NCI-H187 (cell line): ENCODE measurements at places on chromosomes 2 and 18.

GRCh38 chr2:71932780-71933466 lies 214.7 kb downstream of the CYP26B1 start:
- no peak for DNase-seq

GRCh38 chr2:1603521-1603920 lies 140.8 kb downstream of the PXDN start:
- DNase-seq: no peak

DNA sequence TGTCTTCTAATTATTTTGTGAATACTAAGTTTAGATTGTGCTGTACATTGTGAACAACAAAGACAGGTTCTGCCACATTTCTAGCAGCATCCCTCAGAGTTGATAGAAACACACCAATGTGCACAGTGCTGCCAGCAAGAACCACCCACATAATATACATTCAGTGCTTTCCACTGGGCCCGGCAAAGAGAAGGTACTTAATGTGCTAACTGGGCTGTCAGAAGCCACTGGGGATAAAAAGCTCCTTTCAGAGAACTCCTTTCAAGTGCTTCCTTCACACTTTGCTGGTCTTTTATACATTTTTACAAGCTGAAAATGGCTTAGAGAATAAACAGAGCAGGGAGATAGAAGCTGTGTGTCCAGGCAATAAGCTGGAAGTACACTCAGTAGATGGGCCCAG lies 58.0 kb upstream of the CAPN13 start:
- DNase-seq: no peak

- DNase-seq: no peak
Measured at GRCh38 chr2:234257859-234258561, 207.5 kb downstream of the SPP2 start.

DNA sequence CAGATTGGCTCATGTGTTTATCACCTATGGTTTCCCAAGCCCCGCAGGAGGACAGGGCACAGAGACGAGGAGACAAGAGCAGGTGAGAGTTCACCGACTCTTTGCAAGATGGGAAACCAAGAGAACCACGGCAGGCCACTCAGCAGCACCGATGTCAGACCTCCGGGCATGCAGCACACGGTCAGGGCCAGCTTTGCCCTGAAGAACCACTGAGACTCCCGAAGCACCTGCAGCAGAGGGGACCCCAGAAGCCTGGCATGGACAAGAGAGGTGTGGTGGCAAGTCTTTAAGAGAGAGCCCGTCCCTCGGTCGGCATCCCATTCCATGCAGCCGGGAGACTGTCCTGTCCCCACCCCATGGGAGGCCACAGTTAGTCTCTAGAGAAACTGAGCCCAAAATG lies 36.6 kb upstream of the TAF1B start:
- no peak for DNase-seq

GRCh38 chr2:196639180-196640030 lies at the start of gene CCDC150:
Gene CCDC150, plus strand, starts transcription at chr2:196639715. Its CDS starts 52 bp downstream, at chr2:196639767.
- peak; percentile 92 for DNase-seq

GRCh38 chr2:207871506-207871905 lies 101.8 kb upstream of the FZD5 start:
- DNase-seq: no peak

- no peak for DNase-seq
Measured at GRCh38 chr2:104896446-104896845, 42.5 kb downstream of the POU3F3 start.

DNA sequence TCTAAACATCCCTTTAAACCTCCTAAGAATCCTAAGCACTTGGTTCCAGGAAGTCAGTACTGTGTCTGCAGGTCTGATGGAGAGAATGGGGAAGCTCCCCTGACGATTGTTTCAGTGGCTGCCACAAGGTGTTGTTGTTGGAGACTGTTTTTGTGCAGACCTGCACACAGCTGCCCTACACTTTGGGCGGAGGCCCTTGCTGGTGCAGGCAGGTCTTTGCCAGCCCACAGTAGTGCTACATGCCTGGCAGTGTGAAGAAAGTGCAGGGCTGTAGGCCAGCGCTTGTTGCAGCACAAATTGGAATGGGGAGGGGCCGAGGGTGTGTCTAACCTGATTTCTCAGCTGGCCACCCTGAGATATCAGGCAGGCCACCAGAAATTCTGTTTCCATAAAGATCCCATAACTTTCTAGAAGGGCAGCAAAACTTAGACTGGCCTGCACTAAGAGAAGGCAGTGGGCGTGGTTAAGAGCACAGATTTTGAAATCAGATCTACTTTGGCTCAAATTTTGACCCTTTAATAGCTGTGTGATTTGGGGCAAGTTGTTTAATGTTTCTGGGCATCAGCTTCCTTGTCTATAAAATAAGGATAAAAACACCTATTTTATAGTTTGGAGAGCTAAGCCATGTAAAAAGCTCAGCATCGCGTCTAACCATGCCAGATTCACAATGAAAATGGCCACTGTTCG lies 83.7 kb upstream of the SLC1A4 start:
- no peak for DNase-seq

DNA sequence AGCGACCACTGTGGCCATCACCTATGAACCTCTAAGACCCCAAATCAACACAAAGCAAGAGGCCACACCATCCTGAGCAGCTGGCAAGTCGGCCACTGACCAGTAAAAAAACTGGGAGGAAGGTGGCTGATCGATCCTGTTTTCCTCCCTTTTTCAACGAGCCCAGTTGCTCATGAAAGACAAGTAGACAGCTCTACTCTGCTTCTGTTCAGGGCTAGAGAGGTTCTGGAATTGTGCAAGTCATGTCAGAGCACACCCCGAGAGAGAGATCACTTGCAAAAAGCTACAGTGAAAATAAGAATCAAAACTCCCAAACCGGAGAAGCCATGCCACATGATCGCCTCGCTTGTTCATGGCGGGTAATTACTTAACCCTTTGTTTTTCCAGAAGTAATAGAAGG lies 34.6 kb downstream of the ZNF516 start:
- DNase-seq: no peak

DNA sequence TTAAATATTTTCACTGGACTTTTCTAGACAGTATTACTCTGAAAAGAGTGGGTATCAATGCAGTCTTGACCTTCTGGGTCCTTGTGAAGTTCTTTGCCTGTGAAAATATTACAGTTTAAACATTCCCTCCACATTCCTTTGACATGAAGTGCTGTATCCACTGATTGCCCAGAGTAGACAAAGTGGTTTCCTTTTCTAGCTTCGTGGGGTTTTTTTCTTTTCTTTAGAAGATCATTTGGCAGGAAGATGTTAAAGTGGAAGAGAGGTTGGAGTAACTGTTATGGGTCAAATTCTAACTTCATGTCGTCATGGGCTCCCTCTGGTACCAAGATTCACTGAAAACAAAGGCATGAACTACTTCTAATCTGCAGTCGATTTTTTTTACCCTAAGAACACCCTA lies 496.9 kb downstream of the EPHA4 start:
- no peak for DNase-seq

GRCh38 chr2:15668611-15669305 lies 77.1 kb downstream of the DDX1 start:
- no peak for DNase-seq

- no peak for DNase-seq
Measured at GRCh38 chr2:222637067-222637466, 18.8 kb downstream of the FARSB start.

DNA sequence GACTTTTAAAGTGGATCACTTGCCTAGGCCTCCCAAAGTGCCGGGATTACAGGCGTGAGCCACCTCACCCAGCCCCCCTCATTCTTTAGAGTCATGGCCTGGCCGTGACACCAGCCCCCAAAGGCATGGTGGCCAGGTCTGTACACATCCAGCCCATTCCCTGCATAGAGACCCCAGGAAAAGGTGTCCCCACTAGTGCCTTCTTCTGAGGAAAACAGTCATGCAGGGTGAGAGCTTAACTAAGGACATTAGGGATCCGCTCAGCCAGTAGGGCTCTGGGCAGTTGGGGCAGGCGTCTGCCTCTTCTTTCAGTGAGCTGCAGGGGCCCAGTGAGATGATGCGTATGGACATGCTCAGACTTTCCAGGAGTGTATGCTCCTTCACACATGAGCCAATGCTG lies 5.7 kb upstream of the AMER3 start:
- DNase-seq: no peak

DNA sequence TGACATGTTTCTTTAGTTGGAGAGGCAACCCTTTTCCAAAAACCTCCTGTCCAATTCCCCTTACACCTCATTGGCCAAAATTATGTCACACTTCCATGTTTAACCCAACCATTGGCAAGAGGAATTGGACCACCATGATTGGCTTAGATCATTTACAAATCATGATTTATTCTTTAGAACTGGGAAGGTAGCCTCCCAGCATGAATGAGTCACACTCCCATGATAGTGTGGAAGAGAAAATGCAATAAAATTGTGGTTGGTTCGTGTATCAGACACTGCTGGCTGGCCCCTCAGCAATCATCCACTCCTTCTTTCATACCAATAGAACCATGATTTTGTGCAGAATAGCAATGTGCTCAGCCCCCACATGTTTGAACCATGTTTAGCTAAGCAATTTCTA lies 156.6 kb upstream of the ACVR2A start:
- no peak for DNase-seq

- no peak for DNase-seq
Measured at GRCh38 chr2:37459095-37459981, 114.9 kb downstream of the QPCT start.

GRCh38 chr18:58580078-58580477 lies 48.8 kb downstream of the ALPK2 start:
- no peak for DNase-seq

DNA sequence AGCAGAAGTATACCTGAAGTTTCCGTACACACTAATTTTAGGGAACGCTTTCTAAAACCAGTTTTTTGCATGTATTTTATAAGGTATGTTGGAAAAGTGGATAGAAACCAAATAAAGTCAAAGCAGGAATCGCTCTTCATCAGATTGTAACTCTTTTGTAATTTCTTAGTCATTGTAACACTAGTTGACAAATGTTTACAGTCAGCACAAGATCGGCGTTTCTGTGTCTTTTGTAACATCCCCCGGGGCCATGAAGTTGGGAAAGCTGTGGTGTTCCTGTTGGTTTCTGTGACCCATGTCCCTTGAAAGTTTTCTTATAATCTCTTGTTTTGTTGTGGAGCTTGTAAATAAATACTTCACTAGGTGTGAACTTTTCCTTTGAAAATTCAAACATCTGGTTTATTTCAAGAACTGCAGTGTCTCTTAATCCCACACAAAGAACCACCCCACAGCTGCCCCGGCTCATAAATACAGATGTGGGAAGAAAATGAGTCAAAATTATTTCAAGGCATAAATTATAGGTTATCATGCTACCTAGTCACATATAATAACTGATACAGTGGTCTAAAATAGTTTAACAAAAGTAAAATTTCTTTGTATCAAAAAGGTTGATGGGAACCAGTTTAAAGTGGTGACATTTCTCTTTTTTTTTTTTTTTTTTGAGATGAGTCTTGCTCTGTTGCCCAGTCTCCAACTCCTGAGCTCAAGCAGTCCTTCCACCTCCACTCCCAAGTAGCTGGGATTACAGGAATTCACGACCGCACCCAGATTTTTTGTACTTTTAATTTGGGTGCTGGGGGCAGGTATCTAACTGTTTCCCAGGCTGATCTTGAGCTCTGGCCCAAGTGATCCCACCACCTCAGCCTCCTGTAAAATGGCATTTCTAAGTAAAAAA lies 751 bp upstream of the NMI start:
- no peak for DNase-seq

DNA sequence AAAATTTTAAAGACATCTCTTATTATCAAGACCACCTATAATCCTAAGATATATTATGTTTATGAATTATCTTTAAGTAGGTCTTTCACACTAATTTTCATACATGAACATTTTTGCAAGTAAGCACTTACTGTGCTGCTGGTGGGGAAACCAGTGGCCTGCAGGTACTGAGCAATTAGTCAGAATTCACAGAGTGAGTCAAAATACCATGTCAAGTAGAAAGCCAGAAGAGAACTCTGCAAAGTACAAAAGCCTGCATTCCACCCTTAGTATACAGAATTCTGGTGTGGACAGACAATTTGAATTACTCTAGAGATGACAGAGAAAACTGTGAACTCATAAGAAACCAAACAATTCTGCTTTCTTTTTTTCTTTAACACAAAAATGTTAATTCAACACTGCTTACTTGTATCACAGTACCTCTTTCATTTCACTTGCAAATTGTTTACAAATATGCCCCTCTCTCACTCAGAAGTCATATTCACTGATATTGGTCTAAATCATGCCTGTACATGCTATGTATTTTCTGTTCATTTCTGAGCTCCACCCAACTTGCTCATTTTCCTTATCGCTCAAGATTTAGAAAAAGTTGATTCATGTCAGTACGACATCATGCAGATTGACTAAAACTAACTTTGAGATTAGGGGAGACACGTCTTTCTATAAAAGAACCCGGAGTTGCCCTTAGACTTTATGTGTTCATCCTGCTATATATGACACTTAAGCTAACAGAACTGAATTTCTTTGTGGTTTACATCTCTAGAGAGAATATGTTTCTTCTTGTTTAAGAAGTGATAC lies 182.9 kb downstream of the IKZF2 start:
- no peak for DNase-seq

DNA sequence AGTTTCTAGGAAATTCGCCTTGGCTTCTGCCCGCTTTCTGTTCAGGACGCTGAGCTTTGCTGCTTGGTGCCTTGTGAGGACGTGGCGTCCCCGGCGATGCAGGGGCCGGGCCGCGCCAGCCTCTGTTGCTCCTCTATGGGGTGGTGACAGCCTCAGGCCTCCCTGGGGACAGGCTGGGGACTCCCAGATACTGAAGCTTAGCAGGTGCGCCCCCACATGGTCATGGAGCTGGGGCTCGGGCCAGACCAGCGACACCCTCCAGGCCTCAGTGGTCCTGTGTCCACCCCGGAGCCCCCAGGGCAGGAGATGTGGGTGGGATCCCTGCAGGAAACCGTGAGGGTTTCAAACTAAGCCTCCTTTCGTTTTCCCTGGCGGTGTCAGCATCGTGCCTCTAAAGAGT lies 29.2 kb downstream of the KCNG2 start:
- DNase-seq: no peak

- DNase-seq: peak; percentile 41
Measured at GRCh38 chr2:222753251-222753824, 81.9 kb downstream of the MOGAT1 start.

DNA sequence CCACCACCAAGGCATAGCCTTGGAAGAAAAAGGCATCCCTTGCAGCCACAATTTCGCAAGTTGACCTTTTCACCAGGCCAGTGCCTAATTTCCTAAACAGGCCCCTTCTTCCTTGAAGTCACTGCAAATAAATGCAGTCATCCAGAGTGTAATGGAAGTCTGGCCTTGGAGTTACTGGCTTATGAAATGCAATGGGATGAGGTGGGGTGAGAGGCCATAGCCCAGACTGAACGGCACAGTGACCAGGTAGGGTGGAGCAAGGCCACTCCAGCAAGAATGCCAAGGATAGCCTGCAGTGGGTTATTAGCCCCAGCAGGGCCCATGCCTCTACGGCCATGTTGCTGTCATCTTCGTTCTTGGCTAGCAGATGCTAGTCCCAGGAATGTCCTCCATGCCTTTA lies 68.4 kb downstream of the BCL11A start:
- no peak for DNase-seq

- DNase-seq: no peak
Measured at GRCh38 chr2:72130659-72131360, 16.9 kb downstream of the CYP26B1 start.

DNA sequence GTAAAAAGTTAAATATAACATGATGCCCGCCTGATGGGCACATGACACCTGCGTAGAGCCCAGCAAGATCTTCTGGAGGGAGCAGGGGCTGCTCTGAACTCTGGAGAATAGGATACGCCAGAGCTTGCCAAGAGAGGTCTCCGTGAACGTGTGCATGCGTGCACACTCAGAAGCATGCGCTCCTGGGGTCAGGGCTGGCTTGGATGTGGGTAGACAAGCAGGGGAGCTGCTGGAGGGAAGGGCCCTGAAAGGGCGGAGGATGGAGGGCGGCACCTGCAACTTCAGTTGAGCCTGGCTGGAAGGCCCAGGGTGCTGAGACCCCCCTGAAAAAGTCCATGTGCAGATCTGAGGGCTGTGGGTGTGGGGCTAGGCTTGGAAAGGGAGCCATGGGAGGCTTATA lies 828.4 kb upstream of the SALL3 start:
- DNase-seq: no peak
